Stimulated activated CD8-positive, alpha-beta memory T cell treated with anti-CD3 and anti-CD28 coated beads, Interleukin-7, amount 100 ng/mL, for 1 hour (primary cell): ENCODE measurements at places on chromosomes 7 and 10.

DNA sequence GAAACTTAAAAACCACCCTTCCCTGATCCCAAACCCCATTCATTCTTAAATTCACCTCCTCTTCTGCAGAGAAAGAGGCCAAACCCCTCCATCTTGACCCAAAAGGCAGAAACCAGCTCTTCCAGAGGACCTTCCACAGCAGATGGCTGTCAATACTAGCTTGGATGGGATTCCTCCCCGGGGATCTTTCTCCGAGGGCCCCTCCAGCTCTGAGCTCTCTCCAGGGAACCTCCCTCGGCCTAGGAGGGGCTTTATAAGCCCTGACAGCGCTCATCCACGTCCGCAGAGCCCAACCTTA lies 5.4 kb downstream of the TNRC18 start:
- no peak for DNase-seq

- no peak for DNase-seq
Observed at GRCh38 chr10:68333440-68334431, 1.0 kb upstream of the PBLD start.

- no peak for DNase-seq
Observed at GRCh38 chr7:5339955-5340354, 57.2 kb downstream of the SLC29A4 start.

DNA sequence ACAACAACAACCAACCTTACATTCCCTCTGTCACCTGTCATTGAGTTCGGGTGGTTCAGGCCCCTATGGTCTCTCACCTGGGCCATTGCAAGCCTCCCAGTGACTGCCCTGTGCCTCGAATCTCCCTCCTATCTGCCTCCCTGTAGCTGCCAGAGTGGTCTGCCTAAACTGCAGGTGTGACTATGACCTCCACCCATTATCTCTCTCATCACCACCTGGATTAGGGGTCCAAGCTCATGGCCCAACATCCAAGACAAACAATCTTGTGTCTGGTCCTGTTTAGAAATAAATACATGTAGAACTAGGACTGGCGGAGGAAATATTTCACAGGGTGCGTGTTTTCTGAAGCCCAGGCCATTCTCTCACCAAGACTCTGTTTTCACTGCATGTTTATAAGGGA lies 146.6 kb downstream of the HERPUD2 start:
- no peak for DNase-seq

GRCh38 chr10:4763960-4764428 lies 62.0 kb upstream of the AKR1E2 start:
- DNase-seq: no peak

GRCh38 chr7:69620063-69620462 lies 21.8 kb downstream of the AUTS2 start:
- no peak for DNase-seq

DNA sequence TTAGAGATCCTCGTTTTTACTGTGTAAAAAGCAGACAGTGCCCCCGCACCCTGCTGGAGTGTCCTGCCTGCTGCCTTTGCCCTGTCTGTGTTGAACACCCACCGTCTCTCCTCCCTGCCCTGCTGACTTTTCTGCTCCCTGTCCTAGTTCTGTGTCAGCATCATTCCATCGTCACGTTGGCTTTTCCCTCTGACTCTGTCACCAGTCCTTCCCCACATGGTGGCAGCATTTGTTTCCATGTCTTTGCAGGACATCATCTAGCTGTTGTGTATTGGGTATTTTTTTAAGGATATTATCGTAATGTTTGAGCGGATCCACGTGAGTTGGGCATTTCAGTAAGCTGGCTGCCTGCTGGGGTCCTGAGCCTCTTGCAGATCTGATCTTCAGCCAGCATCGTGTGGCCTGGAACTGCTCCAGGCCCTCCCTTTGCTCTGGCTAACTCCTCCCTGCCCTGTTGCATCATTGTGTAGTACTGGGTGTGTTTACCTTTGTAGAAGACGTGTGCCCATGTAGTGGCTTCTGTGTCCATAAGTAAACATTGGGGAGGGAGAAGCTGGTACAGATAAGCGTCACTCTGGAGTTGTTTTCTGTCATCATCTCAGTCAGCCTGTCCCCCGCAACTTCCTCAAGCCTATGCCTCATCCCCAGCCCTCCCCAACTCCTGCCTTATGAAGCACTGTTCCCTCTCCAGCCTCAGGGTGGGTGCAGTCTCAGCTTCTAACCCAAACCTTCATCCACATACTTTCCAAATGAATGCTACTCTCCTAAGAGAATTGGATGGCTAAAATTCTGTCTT lies 44.3 kb downstream of the TRRAP start:
- no peak for DNase-seq

DNA sequence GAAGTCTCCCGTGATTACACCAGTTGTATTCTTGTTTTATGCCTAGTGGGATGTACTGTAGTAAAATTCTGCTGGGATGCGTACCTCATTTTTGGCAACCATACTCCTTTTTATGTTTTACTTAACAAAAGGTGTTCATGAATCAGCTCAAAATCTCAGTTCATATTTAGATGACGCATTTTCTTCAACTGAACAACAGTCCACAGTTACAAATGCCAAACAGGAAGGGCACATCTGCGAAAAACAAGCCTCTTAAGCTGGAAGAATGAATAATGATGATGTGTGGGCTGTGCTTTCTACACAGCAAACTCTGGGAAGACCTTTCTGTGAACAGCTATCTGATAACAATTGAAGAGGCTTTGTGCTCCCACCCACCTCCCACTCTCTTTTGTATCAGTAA lies 68.4 kb upstream of the NRBF2 start:
- DNase-seq: no peak

DNA sequence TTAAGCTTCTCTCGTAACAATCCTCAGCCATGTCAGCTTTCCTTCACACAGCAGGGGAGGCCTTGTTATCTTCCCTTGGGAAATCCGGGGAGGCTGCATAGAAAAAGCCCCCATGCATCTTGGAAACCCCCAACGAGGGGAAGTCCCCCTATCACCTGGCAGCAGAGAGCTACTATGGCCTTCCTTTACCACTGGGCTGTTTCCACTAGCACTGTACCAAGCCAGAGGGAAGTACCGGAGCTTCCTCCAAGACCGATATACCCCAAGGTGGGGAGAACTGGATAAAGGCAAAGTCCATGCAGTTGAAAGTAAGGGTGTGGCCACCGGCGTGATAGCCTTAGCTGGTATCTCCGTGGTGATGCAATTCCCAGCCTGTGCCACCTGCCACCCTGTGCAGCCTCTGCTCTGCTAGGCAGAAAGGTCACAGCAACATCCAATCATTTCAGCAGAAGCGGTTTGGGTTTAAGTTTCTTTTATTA lies 4.4 kb upstream of the CLIP2 start:
- DNase-seq: no peak

DNA sequence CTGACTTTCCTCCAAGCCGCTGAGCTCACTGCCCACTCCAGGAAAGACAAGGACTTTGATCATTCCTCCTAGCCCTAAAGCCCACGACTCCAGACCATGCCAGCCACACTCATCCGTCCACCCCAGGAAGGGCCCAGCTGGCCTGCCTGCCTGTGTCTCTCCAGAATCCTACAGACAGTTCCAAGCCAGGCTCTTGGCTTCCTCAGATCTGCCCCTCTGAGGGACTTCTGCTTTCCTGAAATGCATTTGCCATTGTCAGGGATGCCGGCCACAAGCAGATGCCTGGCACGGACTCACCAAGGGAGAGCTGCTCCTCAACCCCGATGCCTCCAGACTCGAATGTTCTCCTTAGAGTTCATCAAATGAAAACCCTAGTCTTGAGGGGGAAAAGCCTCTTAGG lies 155.8 kb downstream of the OAT start:
- no peak for DNase-seq

GRCh38 chr10:33327751-33328150 lies 6.7 kb downstream of the NRP1 start:
- no peak for DNase-seq

DNA sequence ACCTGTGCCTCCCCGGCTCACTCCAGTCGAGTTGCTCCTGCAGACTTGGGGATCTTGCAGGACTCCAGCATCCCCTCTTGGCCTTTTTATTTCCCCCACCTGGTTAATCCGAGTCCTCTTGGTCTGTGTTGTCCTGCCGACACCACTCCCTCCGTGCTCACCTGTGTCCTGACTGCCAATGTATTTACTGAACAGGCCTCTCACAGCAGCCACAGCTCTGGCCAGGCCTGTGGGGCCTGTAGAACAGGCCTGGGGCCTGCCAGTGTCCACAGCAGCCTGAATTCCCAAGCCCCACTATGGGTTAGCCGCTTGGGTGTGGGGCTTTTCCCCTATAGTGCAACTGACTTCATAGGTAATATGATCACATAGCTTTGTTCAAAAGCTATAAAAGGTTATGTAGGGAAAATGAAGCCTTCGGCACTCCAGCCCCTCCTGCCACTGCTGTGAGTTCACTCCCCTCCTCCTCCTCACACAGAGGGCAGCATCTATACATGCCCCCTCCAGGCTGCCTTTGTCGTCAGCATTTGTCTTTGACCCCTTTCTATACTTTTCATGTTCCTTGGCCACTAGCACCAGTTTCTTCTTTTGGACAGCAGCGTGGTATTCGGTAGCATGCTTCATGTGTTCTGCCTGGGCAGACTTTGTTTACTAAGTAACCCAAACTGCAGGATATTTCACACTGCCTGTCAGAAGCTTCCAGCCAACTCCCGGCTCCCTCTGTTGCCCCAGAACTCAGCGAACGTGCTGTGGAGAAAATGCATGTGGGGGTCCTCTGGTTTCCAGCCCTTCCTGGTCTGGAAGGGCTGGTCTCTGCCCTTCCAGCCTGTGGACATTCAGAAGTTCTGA lies 46.1 kb downstream of the ZNF467 start:
- DNase-seq: no peak

GRCh38 chr7:124667312-124668153 lies 98.1 kb downstream of the GPR37 start:
- DNase-seq: no peak

DNA sequence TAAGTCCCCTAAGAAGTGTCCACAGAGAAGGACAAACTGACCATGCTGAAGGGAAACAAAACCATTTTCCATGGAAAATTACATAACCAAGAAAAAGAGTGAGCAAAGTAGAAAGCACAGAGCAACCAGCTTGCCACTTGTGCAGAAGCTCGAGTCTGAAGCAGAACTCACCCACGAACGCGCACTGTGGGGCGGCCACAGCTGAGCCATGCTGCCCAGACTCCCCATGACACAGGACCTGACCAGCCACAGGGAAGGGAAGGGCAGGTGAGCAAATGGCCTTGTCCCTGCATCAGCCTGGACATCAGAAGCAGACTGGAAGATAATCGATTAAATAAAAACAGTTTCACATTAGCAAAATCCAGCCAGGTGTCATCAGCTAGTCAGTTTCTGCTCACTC lies 95.7 kb downstream of the TCERG1L start:
- no peak for DNase-seq

- no peak for DNase-seq
Observed at GRCh38 chr10:29646238-29646902, 11.6 kb upstream of the SVIL start.

GRCh38 chr10:6300106-6300783 lies 97.5 kb downstream of the PFKFB3 start:
- no peak for DNase-seq

GRCh38 chr10:1571587-1572237 lies 165.6 kb downstream of the ADARB2 start:
- no peak for DNase-seq

DNA sequence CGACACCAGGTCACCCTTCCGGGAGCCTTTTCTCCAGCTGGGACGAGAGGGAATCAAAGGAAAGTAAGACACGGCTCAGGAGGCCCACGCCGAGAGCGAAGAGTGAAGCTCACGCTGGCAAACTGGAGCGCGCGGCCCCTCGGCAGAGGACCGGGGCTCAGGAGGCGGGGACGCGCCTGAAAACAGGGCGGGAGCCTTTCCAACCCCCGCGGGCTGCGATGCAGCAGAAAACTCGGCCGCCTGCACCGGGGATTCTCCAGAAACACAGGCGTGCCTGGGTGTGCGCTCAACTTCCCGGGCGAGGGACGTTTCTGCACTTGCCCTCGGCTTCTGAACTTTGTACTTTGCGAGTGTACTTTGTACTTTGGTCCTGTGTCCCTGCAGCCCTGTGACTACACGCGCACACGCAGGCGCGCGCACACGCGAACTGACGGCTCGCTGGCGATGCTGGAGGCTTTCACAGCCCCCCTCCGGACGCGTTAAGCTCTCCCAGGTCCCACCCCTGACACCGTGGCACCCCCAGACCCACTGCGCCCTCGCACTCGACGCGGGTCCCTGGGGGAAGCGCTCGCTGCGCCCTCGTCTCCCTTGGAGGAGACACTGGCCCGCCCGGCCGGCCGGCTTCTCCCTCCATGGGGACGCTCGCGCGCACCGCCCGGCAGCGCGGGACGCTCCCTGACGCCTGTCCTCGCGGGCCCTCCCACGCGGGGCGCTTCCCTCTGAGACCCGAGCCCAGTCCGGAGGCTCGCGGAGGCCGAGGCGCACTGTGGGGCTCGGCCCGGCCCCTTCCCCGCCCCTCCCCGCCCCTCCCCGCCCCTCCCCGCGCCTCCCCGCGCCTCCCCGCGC lies 588 bp upstream of the PAOX start:
- no peak for DNase-seq

GRCh38 chr7:137865764-137866163 lies 19.0 kb upstream of the DGKI start:
- DNase-seq: no peak

DNA sequence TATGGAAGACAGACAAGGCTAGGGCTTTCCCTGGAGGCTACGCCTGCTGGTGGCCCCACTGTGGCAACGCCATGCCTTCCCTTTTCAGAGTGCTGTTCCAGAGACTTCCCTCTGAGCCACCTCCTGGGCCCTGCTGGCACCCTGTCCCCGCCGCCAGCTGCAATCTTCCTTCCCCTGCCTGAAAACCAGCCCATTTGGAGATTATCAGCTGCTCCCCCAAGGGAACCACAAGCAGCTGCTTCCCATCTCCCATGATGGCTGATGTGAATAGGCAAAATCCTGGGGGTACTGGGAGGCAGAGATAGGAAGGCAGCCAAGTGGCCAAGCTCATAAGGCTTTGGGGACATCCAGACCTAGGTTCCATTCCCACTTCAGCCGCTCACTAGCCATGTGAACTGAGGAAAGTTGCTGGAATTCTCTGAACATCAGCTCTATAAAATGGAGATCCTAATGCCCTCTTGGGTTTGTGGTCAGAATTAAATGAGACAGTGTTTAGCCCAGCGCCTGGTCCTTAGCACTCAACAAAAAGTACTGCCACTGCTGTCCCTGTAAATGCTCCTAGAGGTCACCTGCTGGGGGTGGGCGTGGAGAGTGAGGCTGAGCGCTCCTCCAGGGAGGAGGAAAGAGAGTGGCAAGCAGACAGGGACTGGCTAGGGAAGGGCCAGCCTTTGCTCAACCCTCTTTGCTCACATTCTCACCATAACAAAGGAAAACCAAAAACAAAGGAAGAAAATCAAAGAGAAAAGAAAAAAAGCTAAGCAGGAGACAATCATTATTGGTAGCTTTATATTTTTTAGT lies 5.9 kb downstream of the TSPAN33 start:
- no peak for DNase-seq

GRCh38 chr10:92920866-92921265 lies 72.5 kb downstream of the EXOC6 start:
- no peak for DNase-seq

GRCh38 chr7:25852939-25853271 lies 299.1 kb upstream of the NFE2L3 start:
- no peak for DNase-seq

DNA sequence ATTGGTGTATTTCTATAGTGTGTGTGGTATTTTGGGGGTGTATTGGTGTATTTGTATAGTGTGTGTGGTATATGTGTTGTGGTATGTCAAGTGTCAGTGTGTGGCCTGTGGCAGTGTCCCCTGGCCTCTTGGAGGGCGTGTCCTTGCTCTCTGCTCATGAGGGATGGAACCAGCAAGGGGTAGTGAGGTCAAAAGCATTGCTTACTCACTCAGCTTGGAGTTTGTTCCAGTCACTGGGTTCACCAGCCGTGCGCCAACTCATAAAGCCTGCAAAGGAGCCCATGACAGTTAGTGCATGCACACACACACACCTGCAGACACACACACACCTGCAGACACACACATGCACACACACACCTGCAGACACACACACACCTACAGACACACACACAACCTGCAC lies 4.3 kb upstream of the TRPV6 start:
- no peak for DNase-seq
